ENCODE measurements at places on chromosomes 12 and 14.

DNA sequence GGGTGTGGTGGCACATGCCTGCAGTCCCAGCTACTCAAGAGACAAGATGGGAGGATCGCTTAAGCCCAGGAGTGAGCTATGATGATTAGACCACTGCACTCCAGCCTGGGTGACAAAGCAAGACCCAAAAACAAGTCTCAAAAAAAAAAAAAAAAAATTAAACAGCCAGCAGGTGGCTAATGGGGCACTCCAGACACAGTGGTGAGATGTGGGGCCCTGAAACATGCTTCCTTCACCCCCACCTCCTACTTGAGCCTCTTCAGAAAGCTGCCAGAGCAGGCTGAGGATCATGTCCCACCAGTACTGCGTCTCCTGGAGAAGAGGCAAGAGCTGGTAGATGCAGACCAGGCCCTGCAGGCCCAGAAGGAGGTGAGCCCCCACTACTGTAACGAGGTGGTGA is 2.1 kb downstream of the CFAP73 start:
- DNase-seq = no peak

- DNase-seq = no peak
These were observed 61.1 kb downstream of the RASSF9 start for GRCh38 chr12:85775091-85775490.

DNA sequence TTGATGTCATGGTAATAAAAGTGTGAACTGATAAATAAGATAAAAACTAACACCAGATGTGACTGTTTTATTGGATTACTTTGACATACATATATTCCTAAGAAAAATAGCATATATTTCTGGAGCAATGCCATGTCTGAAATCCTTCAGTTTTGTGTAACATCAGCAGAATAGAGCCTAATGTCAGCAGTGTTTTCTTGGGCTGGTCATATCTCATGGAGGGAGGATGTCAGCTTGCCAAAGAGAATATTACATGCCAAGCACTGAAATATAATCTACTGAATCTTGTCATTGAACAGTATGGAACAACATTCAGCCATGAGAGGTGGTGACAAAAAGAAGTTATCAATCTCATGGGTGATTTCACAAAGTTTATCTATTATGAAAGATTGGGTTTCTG is 220.3 kb downstream of the KLHL28 start:
- no peak for DNase-seq

- no peak for DNase-seq
These were observed 9.2 kb upstream of the RILPL2 start for GRCh38 chr12:123445388-123446332.

GRCh38 chr14:64092940-64093339 is 201.2 kb downstream of the ESR2 start:
- DNase-seq = no peak

Data from activated CD4-positive, alpha-beta T cell treated with anti-CD3 and anti-CD28 coated beads, Interleukin-10, Interleukin-2, amounts not matched to agents 100 ng/mL and 50 ng/mL, durations not matched to agents 16 hours and 8 hours (primary cell).